Central memory CD4-positive, alpha-beta T cell (primary cell): ENCODE measurements at places on chromosomes 12 and 14.

- peak; percentile 35 for DNase-seq
These were observed at the start of gene TMEM30B for GRCh38 chr14:61281186-61281947. Gene TMEM30B, minus strand, starts transcription at chr14:61281338. Its CDS starts 191 bp downstream, at chr14:61281147.

DNA sequence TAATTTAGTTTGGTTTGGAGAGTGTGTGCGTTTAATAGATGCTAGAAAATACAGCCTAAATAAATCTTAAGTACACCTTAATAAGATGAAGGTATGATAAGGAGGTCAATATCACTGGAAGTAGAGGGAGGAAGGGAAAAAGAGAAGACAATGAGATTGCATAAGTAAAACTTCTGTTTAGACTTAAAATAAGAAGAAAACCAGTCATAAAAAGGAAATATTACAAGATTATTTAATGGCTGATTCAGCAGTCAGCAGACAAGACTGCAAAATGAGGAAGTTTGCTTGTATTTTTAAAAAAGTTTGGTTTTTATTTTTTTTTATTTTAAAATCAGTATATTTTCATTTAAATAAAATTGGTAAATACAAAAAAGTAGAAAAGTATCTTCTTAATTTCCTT lies 3.2 kb downstream of the SLC38A6 start:
- DNase-seq: no peak

- no peak for DNase-seq
These were observed 163.2 kb downstream of the RPL10L start for GRCh38 chr14:46488374-46488773.

- no peak for DNase-seq
These were observed 29.3 kb upstream of the PPP1R12A start for GRCh38 chr12:79964100-79964627.

DNA sequence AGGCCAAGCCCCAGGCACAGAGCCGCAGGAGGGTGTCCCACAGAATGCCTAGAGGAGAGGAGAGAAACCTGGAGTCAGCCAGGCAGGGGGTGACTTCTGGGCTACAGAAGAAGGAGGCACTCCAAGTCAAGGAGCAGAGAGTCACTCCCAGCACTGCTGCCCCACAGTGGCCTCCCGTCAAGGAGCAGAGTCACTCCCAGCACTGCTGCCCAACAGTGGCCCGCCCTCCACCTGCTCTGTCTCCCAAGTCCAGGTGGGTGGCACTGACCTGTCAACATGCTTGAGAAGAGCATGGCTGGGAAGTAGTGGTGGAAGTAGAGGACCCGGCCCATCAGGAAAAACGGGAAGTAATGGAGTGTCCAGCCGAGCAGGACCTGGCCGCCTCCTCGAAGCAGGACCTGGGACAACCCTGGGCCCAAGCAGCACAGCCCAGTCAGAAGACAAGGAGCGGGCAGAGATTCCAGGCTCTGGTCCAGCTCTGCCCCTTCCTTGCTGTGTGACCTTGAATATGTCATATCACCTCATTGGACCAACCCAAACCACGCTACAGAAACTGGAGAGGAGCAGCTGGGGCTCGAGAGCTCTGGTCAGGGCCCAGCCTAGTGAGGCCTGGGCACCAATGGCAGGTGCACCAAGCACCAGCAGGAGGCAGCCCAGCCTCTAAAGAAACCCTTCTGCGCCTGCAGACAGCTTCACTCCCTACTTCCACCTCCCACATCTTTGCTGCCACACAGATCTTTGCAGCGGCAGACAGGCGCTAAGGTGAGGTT lies 7.6 kb upstream of the NGB start:
- no peak for DNase-seq

GRCh38 chr12:96350982-96351381 lies 49.3 kb downstream of the CDK17 start:
- no peak for DNase-seq

GRCh38 chr12:32809196-32809595 lies 53.5 kb upstream of the YARS2 start:
- DNase-seq: no peak

- DNase-seq: no peak
These were observed at the start of gene LRRC43 for GRCh38 chr12:122182887-122183587. Gene LRRC43, plus strand, starts transcription at chr12:122183123. Its CDS starts 22 bp downstream, at chr12:122183145.

DNA sequence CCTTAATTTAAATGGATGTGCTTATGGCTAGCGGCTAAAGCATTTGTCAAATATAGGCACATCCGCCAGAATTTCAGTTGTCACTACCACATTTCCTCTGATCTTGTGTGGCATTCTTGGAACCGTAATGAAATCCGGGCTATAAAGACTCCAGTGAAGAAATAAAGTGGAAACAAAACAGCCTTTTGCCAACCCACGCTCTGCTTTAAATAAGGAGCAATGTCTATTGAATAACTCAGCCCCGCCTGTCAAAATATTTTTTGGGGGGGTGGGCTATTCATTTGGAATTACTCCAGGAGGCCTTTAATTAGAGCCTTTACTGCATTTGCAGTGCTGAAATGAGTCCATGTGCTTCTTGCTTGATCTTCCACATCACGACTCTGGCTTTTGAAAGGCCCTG lies 179.6 kb upstream of the RPH3A start:
- DNase-seq: no peak

- no peak for DNase-seq
These were observed 192.2 kb upstream of the LMNTD1 start for GRCh38 chr12:25745281-25745680.

- no peak for DNase-seq
These were observed 18.1 kb downstream of the SUSD6 start for GRCh38 chr14:69629225-69630127.

DNA sequence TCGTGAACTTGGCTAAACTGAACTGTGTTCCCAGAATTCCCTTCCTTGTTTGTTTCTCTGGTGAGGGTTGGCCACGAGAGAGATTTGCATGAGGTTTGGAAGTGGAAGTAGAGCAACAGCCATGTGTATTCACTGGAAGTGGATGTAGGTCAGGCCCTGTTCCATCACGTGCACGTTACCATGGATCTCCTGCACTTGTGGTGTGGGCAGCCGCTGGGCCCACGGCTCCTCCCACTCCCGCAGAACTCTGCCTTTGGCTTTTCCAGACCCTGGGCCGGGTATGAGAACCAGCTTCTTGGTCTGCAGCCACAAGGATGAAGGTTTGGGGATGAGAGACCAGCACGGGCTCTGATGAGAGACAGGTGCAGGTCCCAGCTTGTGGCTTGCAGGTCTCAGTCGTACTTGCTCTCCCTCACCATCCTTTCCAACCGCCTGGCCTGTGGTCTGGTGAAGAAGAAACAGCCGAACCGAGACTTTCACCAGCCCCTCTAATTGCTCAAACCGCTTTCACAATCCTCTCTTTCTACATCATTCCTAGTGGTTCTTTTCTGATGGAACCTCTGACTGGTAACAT lies 94.9 kb downstream of the DUSP16 start:
- DNase-seq: peak; percentile 84

- DNase-seq: no peak
These were observed 5.2 kb downstream of the RAB15 start for GRCh38 chr14:64966976-64967375.

- no peak for DNase-seq
These were observed 1.9 kb downstream of the MNAT1 start for GRCh38 chr14:60736494-60736893.

DNA sequence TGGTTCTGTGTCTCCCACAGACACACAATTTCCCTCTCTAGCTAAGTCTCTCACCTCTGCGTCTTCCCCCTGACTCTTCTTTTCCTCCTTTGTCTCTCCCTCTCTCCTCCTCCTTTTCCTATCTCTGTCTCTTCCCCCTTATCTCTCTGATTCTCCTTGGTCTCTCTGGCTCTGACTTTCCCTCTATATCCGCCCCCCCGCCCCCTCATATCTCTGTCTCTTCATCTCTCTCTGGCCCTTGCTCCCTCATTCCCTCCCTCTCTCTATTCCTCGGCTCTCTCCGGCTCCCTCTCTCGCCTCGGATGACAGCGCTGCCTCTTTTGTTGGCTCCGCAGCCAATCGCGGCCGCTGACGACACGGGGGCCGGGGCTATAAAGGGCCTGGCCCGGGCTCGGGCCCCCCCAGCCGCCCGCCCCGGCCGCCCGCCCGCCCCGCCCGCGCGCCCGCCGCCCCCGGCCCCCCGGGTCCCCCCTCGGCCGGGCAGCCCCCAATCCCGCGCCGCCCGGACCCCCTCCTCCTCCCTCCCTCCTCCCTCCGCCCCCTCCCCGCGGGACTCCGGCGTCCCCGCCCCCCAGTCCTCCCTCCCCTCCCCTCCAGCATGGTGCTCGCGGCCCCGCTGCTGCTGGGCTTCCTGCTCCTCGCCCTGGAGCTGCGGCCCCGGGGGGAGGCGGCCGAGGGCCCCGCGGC lies at the start of gene GDF11:
Gene GDF11 (plus strand): TSS at position 404 of the 687 bp plus-strand sequence. CDS start 195 bp downstream, at position 599.
- peak; percentile 68 for DNase-seq

DNA sequence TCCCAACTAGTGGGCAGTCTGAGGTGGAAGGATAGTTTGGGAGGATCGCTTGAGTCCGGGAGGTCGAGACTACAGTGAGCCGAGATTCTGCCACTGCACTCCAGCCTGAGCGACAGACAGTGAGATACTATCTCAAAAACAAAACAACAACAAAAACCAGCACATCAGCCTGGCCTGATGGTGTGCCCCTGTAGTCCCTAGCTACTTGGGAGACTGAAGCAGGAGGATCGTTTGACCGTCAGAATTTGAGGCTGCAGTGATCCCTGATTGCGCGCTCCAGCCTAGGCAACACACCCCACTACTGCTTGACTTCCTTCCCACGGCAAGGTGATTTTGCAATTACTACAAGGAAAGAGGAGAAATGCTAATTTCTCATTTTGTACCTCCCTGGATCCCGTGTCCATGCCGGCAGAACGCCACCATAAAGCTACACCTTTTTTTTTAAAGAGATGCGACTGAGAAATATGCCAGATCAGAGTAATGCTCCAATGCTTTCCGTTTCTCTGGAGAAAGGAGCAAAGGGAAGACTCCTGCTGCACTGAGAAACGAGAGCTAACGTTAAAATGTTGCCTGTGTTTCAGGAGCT lies 672 bp upstream of the SCFD1 start:
- no peak for DNase-seq

DNA sequence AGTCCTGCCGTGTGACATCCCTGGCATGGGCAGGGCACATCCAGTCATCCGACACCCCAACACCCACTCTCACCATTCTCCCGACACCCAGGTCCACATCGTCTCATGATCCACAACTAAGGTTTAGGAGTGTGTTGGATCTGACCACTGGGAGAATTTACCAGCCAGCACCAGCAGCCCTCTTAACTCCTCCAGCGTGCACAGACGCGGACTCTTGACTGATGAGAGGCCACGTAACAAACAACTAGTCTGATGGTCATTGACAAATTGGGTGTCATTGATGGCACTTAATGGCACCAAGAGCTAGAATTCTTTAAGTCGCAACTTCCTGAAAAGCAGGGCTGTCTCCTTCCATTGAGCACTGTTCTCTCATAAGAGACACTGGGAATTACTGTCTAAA lies 203.0 kb upstream of the SFSWAP start:
- no peak for DNase-seq

- DNase-seq: no peak
These were observed 200.2 kb downstream of the EXOC5 start for GRCh38 chr14:57068511-57068910.

DNA sequence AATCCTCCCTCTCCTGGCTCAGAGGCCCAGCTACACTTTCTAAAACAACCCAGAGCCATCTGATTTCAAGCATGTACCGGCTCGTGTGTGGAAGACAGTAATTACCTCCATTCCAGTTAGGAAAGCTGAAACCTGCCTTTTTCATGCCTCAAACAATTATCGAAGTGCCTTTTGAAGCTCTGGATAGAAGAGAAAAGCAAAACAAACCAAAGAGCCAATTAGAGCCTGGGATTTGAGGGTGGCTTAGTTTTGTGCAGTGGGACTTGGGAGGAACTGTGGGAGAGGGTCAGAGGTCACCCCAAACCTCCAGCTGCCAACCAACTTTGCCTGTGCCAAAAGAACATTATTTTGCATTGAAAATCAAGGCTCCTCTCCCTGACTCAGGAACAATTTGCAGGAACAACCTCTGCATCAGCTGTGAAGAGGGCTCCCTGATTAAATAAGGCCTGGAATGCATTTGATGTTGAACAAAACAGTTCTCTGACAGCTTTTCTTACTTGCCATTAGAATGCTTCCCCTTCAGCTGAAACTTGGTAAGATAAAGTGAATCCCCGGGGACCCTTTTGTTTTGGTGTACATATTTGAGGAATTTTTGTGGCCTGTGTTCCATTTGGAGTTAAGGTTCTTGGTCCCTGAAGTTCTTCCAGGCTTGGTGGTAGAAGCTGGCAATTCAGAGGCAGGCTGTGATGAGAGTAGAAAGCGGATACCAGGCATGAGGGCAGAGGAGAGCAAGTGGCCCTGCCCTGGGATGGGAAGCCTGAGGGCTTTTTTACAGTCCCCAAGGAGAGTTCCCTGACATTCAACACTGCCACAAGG lies 270.1 kb downstream of the ZFP36L1 start:
- DNase-seq: no peak

DNA sequence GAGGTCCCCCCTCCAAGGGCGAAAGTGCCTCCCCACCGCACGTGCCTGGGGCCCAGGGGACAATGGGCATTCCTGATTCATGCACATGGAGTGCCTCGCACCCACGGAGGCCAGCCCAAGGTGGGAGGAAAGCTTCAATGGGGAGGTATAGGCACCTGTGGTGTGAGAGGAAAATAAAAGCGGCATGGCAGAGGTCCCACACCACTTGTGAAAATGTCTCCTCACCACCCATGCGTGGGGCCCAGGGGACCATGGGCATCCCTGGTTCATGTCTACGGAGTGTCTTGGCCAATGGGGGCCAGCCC lies 384.7 kb downstream of the ALG10 start:
- no peak for DNase-seq

GRCh38 chr12:132206046-132206434 lies 61.8 kb downstream of the NOC4L start:
- DNase-seq: no peak

- DNase-seq: no peak
These were observed 97.2 kb upstream of the MDGA2 start for GRCh38 chr14:47772652-47773051.

- DNase-seq: no peak
These were observed 77.1 kb downstream of the KCNMB4 start for GRCh38 chr12:70443062-70443673.
